Anterior cingulate cortex (tissue), 58 donors: ENCODE measurements at places on chromosomes 6 and 20.

- DNase-seq = no peak
These were observed 53.9 kb upstream of the DDR1 start for GRCh38 chr6:30830438-30830837.

- DNase-seq = no peak
These were observed 723 bp downstream of the AKIRIN2 start for GRCh38 chr6:87701344-87701675.

- DNase-seq = no peak
These were observed 12.3 kb downstream of the CST5 start for GRCh38 chr20:23867152-23867776.

- DNase-seq = no peak
These were observed 253.2 kb downstream of the HAO1 start for GRCh38 chr20:7687065-7687464.

DNA sequence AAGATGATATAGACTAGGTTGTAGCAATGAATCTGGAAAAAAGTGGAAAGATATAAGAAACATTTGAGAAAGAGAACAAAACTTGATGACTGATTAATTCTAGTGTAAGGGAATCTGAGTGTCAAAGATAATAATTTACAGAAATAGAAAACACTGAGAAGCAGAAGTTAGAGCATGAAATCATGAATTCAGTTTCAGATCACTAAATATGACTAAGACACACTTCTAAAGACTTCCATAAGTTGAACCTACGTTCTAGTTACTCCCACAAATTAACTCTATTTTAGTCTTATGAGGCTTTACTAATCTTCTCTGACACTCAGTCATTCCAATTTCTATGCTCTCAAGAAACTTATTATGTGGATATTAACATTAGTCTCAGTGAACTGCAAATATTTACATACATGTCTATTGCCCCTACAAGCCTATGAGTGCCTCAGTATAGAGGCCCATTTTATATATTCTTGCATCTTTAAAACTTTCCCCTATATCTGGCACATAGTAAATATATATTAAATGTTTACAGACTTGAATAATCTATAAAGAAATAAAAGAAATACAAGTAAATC, 30.4 kb downstream of the IBTK start:
- no peak for DNase-seq

- no peak for DNase-seq
These were observed 6.1 kb upstream of the TMEM200A start for GRCh38 chr6:130359736-130360135.

DNA sequence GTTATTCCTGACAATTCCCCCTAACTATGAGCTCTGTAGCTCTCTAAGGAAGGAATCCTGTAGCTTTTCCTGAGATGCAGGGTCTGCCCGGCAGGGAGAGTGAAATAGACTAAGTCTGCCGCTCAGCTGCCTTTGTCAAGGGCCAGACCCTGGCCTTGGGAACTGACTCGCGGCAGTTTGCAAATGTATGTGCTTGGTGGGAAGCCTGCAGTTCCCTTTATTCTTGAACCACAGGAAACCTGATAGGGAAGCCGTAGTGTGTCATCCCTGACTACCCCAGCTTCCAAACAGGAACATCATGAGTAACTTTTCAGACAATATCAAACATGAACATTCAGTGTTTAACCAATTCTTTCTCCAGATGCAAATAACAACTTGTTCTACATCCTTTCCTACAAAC, 78.7 kb upstream of the IFNGR1 start:
- DNase-seq = no peak

GRCh38 chr20:61524951-61525666, 273.0 kb downstream of the CDH4 start:
- DNase-seq = no peak

GRCh38 chr6:161214722-161215121, 59.1 kb downstream of the AGPAT4 start:
- DNase-seq = no peak

DNA sequence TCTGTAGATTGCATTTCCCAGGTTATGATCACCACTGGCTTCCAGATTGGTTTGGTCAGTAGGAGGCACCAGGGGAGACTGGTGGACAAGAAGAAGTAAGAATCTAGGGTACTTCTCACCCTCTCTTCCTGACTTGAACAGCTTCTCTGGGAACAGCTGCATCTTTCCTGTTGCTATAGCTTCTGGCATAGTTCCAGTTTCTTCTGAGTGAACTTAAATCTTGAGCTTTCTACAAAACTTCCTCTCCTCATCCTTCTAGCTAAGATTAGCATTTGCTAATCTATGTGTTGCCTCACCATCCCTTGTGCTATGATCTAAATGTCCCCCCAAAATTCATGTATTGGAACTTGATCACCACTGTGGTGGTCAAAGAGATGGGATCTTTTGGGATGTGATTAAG, 724.6 kb downstream of the UTRN start:
- no peak for DNase-seq

GRCh38 chr20:34578521-34578920, 20.0 kb downstream of the MAP1LC3A start:
- DNase-seq = no peak

- peak; percentile 34 for DNase-seq
These were observed at the start of gene AKAP12 for GRCh38 chr6:151239603-151240035. Gene AKAP12, plus strand, starts transcription at chr6:151239967. Its CDS starts 596 bp downstream, at chr6:151240563.

- DNase-seq = no peak
These were observed 41.2 kb upstream of the MTRF1L start for GRCh38 chr6:153043719-153044118.

- no peak for DNase-seq
These were observed 68.2 kb downstream of the NINL start for GRCh38 chr20:25517124-25517523.

- no peak for DNase-seq
These were observed 11.8 kb downstream of the FAM110A start for GRCh38 chr20:845226-845868.

GRCh38 chr6:52666071-52666470, 4.8 kb upstream of the TMEM14A start:
- DNase-seq = no peak

DNA sequence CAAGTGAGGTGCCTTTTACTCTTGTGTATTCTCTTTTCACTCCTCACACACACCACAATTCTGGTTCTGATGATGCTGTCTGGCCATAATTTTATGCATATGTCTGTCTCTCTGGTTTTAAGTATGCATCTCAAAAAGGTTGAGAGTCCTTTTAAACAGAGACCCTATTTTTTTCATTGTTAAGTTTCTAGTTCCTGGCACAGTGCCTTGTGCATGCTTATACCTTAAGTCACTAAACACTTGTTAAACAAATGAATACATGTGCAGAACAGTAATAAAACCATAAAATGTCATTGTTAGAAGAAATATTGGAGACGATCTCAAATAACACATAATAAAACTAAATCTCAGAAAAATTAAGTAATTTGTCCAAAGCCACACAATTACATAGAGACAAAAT, 7.9 kb downstream of the ROS1 start:
- DNase-seq = no peak

DNA sequence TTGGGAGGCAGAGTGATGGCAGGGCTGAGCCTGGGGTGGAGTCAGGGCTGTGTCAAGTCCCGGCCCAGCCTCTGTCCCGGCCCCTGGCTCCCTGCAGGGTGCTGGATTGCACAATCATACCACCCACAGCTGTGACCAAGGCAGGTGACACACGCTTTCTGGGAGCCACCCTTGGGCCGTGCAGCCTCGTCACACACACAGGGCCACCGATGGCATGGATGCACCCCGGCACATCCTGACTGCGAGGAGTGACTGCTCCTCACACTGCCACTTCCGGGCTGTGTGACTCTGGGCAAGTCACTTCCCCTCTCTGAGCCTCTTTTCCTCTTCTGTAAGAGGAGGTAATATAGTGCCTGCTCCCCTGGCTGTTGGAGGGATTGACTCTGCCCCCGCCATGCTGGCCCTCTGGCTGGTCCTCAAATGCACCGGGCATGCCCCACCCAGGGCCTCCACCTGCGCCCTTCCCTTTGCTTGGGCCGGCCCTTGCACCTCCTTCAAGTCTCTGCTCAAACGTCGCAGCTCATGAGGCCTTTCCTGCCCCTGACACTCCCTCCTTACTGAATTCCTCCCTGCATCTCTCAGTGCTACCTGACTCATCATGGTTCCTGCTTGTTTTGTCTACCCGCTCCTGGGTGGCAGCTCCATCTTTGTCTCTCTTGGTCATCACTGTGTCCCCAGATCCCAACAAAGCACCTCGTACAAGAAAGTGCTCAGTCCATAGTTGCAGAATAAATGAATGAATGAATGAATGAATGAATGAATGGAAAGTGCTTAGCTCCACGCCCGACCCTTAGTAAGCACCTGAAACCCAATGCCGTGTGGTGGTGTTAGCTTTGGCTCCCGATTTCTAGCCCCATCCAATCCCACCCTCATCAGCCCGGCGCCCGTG, 93.5 kb downstream of the CEBPB start:
- DNase-seq = no peak

DNA sequence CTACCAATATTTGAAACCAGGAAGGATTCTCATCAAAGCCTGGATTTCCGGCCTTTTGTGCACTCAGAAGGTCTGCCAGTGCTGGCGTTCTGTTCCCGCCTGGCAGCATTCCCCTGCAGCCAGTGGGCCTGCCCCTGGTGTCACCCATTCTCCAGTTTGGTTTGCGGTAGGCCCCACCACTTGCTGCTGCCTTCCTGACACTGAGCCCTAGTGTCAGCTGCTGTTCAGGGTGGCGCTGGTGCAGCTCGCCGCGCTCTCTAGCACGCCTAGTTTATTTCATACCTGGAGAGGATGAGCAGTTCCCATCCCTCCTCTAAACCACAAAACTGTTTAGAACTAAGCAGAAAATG, 9.5 kb downstream of the NPEPL1 start:
- no peak for DNase-seq

DNA sequence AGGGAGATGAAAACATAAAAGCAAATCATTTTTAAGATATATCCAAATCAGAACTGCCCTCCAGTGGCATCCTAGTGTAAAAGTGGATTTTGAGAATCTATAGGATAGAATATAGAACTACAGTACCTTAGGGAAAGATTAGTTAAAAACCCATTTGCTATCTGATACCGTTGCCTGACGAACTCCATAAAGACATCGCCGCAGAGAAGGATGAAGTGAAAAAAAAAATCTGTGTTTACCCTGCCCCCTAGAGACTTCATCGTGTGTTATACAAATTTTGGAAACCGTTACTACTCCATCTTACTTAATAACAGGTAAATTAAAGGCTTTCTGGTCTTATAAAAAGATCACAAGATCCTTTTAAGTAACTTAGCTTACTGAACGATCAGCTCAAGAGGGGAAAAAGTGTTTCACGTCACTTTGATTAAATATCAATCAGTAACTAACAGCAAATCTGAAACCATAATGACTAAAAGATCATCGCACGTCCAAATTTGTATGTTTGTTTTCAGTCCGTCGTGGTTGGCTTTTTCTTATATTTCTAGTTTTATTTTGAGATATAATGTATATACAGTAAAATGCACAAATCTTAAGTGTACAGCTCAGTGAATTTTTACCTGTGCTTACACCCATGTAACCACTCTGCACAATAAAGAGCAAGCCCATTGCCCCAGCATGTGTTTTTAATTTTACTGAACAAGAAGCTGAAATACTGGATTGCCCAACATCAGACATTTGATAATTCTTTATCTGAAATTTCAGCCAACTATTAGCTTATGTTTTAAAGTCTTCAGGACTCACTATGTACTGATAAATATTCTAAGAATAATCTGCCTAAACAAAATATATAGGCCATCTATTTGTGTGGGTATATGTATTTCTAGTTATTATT, 881 bp upstream of the MCM3 start:
- no peak for DNase-seq

- DNase-seq = no peak
These were observed 39.6 kb upstream of the PRSS35 start for GRCh38 chr6:83472767-83473166.

- DNase-seq = peak; percentile 68
These were observed 746 bp downstream of the BACH2 start for GRCh38 chr6:90295854-90296340.
